Hematopoietic multipotent progenitor cell treated with erythropoietin and hydrocortisone succinate and interleukin-3 and kit ligand, for 8 days (in vitro differentiated cells): ENCODE measurements at places on chromosomes 3 and 15.

DNA sequence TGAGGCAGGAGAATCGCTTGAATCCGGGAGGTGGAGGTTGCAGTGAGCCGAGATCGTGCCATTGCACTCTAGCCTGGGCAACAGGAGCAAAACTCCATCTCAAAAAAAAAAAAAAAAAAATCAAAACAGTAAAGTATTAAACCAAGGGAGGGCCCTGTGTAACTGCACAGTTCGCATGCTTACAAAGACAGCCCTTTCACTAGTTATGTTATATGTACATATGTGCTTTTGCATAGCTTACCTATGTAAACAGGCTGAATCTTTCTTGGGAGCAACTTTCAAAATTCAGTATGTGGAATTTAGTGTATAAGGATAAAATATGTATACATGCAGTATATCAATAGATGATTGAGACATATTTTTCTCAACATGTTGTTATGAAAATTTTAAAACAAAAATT lies 16.1 kb upstream of the SLMAP start:
- DNase-seq: no peak

- no peak for DNase-seq
These were observed 19.1 kb upstream of the RBP1 start for GRCh38 chr3:139558351-139559266.

DNA sequence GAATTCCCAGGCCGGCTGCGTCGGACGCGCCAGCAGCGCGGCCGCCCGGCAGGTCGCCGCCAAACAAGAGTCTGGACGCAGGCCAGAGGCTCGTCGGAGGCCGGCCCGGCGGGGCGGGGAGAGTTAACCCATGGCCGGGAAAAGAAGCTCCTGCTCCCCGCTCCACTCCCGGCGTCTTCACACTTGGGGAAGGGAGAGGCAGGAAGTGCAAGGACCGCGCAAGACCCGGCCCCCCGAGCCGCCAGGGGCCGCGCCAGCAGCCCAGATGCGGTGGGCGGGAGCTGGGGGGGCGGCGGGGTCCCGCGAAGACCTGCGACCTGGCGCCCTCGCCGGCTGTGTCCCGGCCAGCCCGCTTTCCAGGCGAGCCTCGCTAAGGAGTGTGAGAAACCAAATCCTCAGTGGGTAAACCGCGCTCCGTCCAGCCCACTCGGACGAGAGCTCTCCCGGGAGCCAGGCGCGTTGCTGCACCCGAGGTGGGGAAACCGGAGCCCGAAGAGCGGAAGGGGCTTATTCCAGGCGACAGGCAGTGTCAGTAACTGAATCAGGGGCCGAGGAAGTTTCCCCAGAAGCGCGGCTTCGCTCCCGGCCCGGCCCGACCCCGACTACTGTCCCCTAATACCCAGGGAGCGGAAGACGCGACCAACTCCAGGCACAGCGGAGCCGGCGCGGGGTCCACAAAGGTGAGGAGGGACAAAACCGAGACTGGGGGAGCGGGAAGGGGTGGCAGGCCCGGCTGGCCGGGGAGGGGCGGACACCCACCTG lies 721 bp downstream of the ADAMTS7 start:
- no peak for DNase-seq

DNA sequence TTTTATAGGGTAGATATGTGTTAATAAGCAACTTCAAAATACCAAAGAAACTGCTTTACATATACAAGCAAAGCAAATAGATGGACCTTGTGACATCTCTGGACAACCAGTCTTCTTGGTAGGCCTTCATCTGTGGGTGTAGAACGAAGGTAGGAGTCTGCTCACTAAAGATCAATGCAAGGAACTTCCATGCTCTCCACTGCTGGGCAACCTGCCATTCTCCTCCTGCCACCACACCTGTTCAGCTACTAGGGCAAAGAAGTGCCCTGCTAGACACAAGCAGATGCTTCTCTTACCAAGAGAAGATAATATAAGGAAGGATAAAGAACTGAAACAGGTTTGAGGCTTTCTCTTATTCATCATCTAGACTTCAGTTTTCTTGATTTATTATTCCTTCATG lies 12.6 kb downstream of the PPARG start:
- DNase-seq: no peak

DNA sequence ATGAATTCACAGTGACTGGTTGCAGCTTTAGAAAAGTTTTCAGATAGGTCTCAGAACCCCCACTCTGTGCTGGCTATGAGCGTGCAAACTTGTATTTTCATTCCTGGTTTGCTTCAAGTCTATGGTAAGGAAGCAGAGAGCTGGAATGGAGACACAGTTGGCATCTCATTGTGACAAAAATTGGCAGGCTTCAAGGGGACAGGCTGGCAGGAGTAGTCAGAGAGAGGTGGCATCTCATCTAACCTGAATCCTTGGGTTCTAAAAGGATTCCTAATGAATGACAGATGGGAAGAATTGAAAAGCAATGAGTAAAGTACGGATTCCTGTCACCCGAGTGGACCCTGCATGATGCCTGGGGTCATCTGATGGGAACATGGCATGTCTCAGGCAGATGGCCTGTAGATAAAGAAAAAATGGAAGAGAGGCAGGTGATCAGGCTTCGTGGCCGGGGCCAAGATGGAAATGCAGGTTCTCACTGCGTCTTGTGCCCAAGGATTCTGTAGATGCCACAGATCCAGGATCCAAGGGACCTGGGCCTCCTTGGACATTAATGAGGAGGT lies 89.4 kb upstream of the ABHD17C start:
- no peak for DNase-seq

GRCh38 chr3:194270627-194271459 lies 80.3 kb downstream of the CPN2 start:
- peak; percentile 37 for DNase-seq

DNA sequence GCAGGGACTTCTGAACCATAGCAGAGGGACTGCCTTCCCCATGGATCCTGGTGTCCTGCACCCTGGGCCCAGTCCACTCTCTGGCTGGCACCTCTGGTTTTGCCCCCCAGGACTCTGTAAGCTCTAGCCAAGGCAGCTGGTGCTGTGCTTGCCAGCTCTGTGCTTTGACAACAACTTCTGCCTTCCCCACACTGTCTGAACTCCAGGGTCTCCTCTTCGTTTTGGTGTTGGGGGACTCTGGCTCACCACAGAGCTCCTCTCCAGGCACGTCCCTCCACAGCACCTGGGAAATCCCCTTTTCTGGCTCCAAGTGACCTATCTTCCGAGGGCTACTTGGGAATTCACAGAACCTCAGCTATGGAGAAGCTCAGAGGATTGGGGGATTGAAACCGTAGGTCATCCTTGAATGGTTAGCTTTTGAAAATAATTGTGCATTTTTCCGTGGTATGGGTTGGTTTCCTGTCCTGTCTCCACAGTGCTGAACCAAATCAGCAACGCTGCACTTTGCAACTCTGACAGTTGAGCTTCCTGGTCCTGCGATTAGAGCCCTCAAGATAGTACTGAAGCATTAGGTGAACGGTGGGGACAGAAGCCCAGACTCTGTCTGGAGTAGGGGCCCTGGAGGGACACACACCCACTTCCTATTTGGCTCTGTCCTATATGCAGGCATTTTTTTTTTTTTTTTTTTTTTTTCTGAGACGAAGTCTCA lies 152.4 kb downstream of the APBA2 start:
- DNase-seq: no peak

- no peak for DNase-seq
These were observed 129.1 kb downstream of the WNT7A start for GRCh38 chr3:13750731-13751130.
